Stimulated activated CD4-positive, alpha-beta T cell treated with anti-CD3 and anti-CD28 coated beads, Interleukin-1b, Interleukin-23, amount 100 ng/mL, for 1 hour (primary cell): ENCODE measurements at places on chromosomes 7 and 10.

- DNase-seq: no peak
These were observed 92.4 kb upstream of the RPA3 start for GRCh38 chr7:7810826-7811225.

- DNase-seq: no peak
These were observed 41.0 kb upstream of the ELMO1 start for GRCh38 chr7:37489703-37490102.

DNA sequence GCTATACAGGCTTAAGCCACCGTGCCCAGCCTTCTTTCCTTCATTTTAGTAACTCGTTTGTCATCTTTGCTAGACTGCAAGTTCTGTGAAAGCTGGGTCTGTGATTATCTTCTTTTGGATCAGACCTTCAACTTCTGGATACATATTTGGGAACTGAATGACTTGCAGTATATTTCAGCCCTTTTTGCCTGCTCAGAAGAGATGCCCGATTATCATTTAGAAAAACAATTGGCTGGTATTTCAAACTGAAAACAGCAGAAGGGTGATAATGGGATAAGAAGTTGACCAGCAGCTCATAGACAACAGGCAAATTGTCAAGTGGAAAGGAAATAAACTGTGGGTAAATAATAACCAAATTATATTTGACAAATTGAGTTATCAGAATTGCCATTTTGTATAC is 14.6 kb downstream of the RSBN1L start:
- no peak for DNase-seq

- DNase-seq: no peak
These were observed 85.8 kb downstream of the TCF7L2 start for GRCh38 chr10:113035732-113036312.

DNA sequence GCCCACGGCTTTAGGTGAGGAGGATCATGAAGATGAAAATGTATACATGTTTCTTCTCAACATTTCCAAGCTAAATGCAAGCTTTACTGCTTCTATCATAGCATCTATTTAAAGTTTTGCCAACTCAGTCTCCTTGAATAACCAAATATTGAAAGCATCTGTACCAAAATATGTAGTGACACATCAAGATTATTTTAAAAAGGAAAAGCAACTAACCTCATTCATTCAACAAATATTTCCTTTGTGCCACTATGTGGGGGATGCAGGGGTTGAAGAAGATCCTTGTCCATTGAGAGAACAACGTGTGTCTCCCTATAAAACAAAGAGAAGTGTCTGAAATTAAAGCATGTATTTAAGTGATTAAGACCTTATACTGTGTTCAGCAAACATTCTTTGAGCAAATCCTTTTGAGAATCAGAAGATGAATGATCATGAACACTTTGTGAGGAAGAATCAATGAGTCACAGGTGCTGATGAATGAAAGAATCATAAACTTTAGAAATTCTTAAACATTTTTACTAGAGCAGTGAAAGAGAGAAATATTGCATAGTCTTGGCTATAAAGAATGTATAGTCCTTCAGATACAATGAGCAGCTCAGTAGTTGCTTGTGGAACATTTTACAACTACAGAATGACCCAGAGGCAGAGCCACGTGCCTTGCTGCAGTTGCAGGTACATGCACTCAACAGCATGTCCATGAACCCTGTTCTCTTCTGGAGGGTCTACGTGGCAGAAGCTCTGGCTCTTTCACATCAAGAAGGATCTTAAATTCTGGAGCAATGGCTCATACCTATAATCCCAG is 13.9 kb downstream of the TAS2R60 start:
- DNase-seq: no peak

GRCh38 chr10:100872034-100872791 is 40.5 kb upstream of the SLF2 start:
- DNase-seq: peak; percentile 24

DNA sequence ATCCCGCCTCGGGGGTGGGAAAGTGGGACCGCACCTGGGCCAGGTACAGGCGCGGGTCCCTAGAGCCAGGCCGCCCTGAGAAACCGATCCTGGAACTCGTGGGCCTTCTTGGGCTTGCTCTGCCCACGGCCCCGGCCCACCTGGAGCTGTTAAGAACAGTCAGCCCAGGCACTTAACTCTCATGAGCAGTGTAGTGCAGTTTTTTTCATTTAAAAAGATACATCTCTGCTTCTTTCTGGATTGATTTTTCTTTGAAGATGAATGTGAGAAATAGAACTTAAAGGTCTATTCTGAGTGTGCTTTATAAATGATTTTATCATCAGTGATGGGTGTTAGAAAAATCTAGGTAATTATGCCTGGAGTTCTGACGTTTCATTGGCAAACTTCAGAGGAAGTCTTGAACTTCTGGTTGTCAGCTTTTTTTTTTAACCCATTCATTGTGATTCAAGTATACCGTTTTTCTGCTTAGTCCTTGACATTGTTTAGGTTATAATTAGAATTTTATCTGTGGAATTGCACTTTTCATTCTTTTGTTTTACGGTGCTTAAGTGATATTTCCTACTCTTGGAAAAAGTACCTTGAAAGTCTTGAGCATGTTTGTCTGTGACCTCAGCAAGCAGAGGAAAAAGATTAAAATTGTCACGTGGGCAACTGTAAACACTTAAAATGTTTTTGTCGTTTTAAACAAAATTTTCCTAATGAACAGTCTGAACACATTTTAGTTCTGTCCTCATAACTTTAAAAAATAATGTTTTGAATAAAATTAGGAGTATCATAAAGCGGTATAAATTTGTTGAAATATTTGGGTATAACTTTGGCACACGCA is 906 bp downstream of the CDK1 start:
- DNase-seq: no peak

DNA sequence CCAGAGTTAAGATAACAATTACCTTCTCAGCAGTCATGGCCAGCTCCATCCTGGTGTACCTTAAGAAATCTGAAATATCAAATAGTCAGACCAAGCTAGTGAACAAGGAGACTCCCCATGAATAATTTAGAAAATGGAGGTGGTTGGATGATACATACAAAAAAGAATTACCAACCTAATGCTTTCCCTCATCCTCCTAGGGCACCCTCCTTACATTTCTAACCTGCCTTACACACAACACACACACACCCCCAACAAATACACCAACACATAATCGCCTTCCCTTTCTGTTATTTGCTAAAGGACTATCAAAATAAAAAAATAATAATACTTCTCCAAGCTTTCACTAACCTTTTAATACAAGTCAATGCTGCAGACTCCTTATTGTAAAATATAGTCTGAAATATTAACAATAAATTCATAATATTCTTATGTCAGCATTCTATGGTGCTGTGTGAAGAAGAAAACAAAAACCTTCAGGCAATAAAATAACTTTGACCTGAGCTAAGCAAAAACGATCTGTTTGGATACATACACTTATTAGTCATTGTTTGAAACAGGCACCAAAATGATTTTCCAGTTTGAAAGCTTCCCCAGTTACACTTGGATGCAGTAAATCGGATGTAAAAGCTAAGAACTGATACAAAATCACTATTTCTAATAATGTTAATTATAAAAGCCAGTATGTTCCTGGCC is 3.4 kb downstream of the TWIST1 start:
- DNase-seq: no peak

GRCh38 chr10:86242761-86243160 is 123.8 kb downstream of the GRID1 start:
- no peak for DNase-seq

GRCh38 chr7:94810496-94810895 is 96.9 kb upstream of the PPP1R9A start:
- DNase-seq: no peak

DNA sequence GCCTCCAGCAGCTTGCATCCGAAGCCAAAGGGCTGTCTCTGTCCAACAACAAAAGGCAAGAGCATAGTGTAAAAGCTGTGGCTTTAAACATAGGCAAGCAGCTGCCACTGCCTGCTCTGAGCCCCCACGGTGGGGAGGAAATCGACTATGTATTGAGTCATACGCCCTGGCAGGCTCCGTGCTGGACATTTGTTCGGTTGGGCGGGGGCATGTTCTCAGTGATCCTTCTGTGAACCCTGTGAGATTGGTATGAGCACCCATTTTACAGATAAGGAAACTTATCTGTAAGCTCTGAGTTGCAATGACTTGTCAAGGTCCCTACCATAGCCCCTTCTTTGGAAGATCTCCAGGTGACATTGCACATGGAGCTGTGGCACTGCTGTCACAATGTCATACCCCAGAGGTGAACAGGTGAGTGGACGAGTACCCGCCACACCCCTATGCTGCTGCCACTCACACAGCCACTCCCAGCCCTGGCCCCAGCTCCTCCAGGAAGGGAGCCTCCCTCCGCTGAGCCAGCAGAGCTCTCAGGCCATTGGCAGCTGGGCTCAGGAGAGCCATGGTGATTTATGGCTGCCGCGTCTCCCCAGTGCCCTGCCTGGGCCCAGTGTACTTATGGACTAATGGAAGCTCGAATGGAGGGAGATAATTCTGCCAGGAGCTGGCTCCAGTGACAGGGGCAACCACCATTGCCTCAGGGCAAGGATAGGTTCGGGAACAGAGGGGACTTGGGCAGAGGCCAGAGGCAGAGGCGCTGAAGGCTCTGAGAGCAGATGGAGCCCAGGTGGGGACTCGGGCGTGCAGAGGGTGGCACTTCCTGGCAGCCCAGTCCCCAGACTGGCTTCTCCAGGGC is 43.7 kb downstream of the UNC5B start:
- DNase-seq: no peak

DNA sequence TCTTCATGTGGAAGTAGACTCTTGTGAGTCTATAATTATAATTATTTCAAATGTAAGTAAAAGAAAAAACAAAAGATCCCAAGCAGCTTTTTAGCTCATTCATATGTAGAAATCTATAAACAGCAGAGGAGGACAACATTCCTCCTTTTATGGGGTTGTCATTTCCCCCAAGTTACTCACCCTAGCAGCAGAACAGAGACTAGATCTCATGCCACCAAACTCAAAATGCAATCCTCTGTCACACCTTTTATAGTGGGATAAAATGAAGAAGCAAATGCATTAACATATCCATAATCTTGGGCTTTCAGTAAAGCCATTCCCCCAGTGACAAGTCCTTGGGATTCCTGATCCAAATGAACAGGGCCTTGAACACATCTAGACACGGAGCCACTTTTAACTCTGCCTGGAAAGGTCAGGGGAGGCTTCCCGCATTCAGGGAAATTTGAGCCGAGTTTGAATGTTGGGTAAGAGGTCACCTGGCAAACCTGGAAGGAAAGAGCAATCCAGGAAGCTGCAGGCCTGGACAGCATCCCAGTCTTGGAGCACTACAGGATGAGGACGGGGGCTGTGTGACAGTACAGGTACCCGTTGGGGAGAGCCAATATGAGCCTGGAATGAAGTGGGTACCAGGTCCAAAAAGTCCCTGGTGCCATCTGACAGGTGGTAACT is 76.4 kb downstream of the DOCK4 start:
- DNase-seq: no peak

DNA sequence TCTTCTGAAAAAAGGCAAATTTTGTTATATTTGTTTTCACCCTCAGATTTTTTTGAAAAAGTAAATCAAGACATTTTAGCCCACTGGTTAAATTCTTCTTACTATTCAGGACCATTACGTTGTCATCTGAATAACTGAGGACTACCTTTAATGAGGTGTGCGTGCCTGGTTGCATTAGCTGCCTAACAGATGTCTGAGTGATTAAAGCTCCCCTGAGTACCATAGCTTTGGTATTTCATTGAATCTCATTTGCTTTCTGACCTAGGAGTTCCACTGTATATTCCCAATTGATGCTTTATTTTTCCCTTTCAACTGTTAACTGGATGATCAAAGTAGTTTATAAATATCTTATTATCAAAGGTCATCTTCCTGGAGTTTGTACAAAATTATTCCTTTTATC is 410.0 kb upstream of the SEMA3D start:
- no peak for DNase-seq

DNA sequence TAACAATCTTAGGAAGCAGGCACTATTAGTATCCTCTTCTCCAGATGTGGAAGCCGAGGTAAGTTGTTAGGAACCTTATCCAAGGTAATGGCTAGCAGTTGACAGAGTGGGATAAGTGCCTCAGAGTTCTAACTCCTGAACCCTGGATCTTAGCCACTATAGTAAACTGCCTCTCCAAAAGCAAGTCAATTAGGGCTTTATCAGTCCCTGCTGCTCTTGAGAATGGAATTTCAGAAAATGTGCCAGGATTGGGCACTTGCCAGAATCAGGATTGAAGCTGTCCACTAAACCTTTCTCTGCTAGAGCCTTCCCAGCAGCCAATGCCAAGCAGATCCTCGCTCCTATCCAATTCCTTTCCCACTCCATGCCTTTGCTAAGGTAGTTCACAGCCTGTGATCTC is 777.5 kb upstream of the POM121L12 start:
- no peak for DNase-seq

DNA sequence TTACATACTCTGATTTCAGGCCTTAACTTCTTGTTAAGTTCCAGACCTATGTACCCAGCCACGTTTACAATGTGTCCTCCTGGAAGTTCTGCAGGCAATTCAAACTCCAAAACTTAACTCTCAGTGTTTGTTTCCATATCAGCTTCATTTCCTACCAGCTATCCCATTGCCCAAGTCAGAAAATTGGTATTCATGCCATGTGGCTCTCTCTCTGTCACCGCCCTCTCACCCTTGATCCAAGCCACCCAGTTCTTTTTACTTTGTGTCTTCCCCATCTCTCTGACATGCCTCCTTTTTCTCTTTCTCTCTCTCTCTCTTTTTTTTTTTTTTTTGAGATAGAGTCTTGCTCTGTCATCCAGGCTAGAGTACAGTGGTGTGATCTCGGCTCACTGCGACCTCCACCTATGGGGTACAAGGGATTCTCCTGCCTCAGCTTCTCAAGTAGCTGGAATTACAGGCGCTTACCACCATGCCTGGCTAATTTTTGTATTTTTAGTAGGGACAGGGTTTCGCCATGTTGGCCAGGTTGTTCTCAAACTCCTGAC is 33.9 kb downstream of the ARL4A start:
- no peak for DNase-seq

DNA sequence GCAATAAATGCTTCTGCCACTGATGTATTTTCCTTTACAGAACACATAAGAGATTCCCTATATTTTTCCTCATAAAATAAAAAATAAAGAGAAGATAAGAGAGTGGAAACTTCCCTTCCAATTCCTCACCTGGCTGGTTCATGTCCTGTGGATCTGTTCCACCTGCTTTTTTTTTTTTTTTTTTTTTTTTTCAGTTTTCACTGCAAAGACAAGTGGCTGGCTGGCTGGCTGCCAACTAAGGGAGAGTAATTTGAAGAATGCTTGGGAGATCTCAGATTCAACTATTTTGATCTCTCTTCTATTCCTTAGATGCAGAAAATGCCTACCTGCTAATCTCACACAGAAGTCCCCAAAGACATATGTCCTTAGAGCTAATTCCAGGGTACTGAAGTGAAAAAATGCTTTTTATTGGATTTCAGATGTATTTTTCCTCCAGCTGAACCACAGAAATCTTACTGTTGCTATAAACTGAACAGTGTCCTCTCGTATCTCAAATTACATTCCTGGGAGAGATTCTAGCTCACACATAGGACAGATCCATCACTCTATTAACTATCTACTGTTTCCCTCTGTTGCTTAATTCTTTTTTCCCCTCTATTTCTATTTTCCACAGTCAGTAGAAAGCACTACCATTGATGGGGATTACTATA is 120.8 kb downstream of the NRCAM start:
- DNase-seq: no peak
